PC-9 (cell line): ENCODE measurements at places on chromosomes 7 and 10.

GRCh38 chr10:97154162-97154561 is 31.6 kb downstream of the SLIT1 start:
- DNase-seq, result no peak

- no peak for DNase-seq
Measured at GRCh38 chr10:103284170-103284569, 7.2 kb downstream of the INA start.

- DNase-seq, result no peak
Measured at GRCh38 chr7:24707988-24708615, 49.2 kb downstream of the GSDME start.

- no peak for DNase-seq
Measured at GRCh38 chr10:33190406-33190805, 144.1 kb downstream of the NRP1 start.

DNA sequence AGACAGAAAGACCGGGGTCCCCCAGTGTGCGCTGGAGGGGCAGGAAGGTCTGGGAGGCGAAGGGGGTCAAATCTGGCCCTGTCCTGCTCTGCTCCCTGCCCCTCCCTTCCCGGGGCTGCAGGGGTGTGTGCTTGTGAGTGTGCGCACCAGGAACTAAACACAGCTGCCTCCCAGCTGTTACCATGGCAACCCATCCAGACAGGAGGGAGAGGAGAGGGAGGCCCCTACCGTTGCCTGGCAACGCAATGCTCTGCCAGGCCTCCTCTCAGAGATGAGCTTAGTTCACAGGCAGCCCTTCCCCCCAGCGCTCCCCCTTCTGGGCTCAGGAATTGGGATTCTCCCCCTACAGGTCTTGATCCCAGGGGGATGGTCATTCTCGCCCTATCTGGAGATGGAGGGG is 6.1 kb downstream of the NYAP1 start:
- peak; percentile 63 for DNase-seq

GRCh38 chr10:49647985-49648795 is 31.3 kb upstream of the C10orf53 start:
- DNase-seq, result no peak

- DNase-seq, result no peak
Measured at GRCh38 chr10:113162960-113163359, 212.9 kb downstream of the TCF7L2 start.

DNA sequence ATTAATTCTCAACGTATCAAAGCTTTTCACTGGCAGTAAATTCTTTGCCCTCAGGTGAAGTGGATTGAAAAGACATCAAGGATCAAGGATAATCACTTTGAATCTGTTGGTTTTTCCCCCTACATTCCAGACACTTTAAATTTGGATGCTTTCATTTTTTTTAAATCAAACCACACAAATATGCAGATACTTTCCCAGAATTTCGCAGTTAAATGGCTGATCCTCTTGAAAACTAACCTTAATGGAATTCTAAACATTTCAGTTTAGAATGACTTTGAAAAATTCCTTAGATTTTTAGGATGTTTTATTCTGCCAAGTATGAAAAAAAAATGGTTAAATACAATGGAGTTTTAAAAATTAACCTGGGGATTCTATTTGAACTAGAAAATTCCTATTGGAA is 325.9 kb downstream of the GFRA1 start:
- no peak for DNase-seq

DNA sequence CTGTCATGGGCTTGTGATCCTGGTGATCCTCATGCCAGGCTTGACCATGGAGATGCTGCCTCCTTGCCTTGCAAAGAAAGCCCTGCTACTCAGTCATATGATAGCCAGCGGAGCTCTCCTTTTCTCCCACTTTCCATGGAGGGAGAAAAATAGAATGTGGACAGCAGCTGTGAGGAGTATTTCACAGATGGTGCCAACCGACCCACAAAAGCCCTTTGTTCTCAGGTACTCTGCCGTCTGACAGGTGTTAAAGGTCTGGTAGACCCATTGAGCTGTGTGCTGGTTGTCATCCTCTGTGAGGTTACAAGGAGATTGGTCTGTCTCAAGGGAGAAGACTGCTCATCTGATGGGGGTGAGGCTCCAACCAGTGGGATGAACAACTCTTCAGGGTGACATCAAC is 29.5 kb upstream of the COBL start:
- DNase-seq, result no peak

DNA sequence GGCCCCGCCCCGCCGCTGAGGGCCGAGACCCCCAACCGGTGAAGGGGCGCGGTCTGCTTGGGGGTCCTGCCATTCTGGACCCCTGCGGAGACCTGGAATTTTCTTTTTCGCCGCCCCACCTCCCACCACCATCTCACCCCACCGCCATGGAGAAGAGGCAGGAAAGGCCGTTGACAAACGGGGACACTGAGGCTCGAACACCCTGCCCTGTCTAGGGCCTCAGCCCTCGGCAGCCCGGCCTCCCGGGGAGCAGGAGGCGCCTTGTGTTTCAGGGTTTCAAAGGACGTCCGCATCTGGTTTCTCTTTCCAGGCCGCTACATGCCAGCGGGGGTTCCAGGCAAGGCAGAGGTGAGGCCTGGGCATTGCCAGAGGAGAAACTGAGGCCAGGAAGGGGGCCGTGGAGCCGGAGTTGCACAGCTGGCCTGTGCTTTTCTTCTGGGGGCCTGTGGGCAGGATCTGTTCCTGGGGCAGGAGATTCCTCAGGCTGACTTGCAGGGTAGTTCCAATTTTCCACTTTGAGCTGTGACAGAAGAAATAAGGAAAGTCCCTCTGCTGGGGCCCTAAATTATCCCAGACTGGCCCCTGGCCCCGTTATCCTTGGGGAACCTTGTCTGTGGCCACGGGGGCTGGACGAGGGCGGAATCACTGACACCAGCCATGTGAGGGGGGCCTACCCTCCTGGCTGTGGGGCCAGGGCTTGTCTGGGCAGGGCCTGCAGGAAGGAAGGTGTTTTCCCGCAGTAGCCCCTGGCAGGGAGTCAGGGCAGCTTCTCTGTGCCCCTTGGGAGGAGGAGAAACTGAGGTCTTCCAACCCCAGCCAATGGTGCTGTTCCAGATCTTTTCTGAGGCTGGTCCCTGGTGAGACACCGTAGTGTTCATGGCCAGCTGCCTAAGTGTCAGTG is 900 bp upstream of the MICALL2 start:
- no peak for DNase-seq

DNA sequence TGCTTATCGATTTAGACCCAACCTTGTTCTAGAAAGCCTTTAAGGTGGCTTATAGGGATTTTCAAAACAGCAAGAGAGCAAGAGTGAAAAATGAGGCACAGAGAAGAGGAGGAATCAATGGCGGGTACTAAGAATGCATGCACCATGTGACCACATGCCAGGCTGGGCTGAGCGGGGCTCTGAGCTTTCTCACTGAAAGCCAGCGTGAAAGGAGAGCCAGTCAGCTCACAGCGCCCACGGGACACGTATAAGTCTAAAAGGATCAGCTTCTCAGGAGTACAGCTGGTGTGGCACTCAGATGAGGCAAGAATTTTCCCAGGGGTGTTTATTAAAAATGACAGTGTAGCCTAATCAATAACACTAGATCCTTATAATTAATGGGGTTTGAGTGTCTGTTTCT is 114.3 kb downstream of the SLIT1 start:
- no peak for DNase-seq

DNA sequence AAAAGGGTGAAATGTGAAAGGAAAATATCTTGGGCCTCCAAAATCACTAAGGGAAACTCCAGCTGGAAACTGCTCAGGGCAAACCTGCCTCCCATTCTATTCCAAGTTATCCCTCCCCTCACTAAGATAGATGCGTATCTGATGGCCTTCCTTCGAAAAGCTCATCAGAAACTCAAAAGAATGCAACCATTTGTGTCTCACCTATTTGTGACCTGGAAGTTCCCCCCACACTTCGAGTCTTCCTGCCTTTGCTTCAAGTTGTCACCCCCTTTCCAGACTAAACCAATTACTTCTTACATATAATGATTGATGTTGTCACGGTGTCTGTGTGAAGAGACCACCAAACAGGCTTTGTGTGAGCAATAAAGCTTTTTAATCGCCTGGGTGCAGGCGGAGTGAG is 69.3 kb downstream of the ST8SIA6 start:
- no peak for DNase-seq

GRCh38 chr7:134101716-134102115 is 25.4 kb upstream of the LRGUK start:
- DNase-seq, result no peak

DNA sequence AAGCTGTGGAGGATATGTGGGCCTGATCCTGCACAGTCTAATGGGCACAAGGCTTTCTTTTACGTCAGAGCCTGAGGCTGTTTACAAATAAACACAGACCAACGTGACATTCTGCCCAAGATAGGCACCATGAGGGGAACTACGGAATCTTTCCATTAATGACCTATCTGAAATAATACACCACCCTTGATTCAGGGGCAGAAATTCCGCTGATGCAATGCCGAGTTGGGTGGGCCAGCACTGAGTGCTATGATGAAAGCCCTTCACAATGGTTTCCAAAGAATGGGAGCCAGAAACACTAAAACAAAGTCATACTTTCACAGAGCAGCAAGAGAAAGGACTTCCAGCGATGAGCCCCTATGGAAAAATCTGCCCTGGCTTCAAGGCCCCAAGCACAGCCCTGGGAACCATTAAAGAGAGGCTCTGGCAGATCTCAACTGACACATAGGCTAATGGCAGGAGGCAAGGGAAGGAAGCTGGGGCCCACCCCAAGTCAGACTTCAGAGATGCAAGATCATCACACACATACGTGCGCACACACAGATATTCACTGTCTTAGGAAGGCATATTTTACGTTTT is 72.2 kb upstream of the DLX6 start:
- no peak for DNase-seq

- no peak for DNase-seq
Measured at GRCh38 chr10:37747081-37747480, 110.3 kb downstream of the ZNF248 start.

- no peak for DNase-seq
Measured at GRCh38 chr7:157975401-157976372, 611.9 kb downstream of the PTPRN2 start.

- no peak for DNase-seq
Measured at GRCh38 chr7:151206914-151207313, 3.4 kb downstream of the H2BK1 start.

GRCh38 chr7:151403764-151404163 is 6.1 kb downstream of the WDR86 start:
- DNase-seq, result peak; percentile 56

- DNase-seq, result no peak
Measured at GRCh38 chr7:105924945-105925344, 38.1 kb upstream of the CDHR3 start.

DNA sequence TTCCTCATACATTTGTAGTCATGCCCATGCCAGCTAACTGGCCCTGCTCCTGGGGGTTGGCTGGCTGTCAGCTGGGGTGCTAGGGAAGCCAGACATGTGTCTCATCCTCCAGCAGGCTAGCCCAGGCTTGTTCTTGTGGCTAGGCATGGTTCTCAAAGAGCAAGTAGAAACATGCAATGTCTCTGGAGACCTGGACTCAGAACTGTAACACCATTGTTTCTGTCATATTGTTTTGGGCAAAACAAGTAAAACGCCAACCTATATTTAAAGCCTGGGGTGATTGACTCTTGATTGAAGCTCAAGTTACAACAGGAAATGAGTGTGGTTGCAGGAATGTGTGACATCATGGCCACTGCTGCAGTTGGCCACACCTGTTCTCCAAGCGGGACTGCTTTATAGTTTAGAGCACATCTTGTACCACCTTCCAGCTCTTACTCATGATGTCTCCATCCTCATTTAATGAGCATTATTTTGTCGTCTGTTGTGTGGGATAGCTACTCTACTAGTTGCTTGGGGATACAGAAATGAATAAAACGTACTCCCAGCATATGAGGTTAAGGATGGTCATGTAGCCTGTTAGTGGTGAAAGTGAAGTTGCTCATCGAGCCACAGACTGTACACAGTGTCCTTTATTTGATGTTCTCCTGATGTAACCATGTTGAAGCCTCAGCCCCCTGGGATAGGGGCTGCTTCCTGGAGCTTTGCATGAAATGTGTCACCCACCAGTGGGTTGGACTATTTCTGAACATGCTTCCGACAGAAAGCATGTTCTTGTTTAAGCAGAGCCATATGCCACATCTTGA is 168.4 kb downstream of the SORCS3 start:
- DNase-seq, result no peak

- DNase-seq, result no peak
Measured at GRCh38 chr10:71873582-71874211, 22.6 kb upstream of the PSAP start.

DNA sequence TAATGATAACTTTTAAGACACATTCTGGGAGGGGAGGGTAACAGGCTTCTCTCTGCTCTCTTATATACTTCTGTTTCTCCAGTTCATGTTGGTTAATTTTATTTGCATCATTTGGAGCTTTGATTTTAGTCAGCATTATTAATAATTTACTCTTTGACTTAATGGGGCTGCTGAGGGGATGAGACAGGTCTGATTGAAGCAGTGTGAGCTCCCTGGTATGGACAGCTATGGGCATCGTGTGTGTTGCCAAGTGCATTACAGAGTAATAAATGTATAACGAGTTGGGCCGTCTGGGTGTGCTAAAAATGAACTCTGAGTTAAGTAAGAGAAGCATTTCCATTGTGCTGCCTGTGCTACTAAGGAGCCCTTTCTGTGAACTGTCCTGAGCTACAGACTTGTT is 31.7 kb upstream of the IKZF1 start:
- DNase-seq, result no peak

- DNase-seq, result no peak
Measured at GRCh38 chr10:19931894-19932590, 115.8 kb downstream of the PLXDC2 start.

- DNase-seq, result no peak
Measured at GRCh38 chr10:131161087-131161486, 150.4 kb downstream of the TCERG1L start.
